ENCODE measurements at places on chromosomes 16 and 17.

DNA sequence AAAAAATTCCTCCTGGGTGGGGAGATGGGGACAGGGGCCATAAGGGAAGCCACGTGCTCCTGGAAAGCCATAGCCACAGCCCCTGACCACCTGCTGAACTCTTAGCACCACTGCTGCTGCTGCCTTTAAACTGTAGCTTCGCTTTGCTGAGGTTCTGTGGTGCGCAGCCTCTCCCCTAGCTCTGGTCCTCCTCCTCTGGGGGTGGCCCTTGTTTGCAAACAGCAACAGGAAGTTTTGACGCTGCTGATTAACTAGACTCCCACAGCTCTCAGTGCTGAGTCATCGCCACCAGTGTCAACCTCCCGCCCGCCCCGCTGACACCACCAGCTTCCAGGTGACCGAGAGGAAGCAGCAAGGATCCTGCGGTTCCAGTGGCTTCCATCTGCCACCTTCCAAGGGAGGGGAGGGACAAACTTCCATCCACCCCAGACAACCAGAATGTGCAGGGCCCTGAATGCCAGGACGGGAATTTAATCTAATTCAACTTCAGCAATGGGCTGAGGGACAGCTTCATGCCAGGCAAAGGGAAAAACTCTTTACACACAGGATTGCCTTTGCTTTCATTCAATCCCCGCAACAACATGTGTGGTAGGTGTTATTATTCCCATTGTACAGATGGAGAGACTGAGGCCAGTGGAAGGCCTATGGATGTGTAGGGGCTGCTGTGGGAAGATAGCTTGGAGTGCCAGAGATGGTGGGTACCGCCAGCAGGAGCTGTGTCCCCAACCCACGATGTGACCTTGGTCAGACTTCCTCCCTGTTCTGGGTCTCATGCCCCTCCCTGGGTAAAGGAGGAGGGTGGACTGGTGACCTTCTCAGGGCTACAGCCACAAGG is 8.1 kb upstream of the KIFC3 start:
- no peak for DNase-seq

DNA sequence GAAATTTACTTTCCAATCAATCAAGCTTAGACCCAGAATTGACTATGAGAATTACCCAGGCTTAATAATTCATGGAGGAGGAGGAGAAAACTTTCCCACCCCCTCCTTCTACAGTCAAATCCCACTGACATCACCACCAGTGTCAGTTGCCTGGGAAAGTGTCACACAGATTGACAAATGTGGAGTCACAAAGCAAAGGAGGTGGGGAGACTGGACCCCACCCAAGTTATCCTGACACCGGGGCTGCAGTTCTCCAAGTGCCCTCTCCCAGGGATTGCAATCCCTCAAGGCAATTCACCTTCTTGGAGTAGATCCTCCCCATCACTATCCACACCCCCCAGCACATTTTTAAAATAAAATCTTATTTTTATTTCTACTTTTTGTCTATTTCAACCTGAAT is 100.2 kb upstream of the CDH11 start:
- no peak for DNase-seq

- DNase-seq = no peak
Measured at GRCh38 chr16:57341441-57342303, 16.9 kb upstream of the CCL22 start.

GRCh38 chr17:7586673-7587419 is 3.0 kb downstream of the SOX15 start:
- no peak for DNase-seq

DNA sequence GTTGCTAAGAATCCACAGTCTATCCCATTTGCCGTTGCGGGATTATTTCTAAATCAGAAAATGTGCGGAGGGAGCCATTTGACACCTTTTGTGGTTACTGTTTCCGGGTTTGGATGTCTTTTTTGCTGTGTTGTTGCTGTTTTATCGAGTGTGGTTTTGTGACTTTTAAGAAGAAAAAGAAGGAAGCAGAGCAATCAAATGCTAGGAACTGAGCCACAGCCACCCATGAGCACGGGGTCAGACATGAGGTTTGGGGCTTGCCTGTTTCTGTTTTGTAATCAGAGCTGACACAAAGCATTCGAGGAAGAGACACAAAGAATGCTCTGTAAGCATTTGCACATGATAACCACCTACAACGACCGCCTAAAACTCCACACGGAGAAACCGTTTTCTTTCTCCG is 53.1 kb upstream of the CHMP6 start:
- DNase-seq = no peak

DNA sequence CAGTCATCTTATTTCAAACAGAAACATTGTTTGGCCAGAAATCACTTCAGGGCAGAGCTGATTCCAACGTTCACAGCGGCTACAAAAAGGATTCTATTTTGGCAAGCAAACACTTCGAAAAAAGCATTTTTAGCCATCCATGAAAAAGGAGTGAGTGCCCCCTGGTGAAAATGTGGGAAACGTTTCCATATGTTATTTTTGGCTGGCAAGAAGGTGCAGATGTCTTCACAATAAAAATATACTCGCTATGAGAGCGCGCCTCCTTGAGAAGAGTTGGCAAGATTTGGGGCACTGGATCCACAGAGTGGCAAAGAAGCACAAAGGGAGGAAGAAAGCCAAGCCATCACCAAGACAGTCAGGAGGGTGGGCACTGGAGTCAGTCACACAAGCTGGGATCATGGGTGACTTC is 191.1 kb downstream of the CHD9NB start:
- peak; percentile 1 for DNase-seq

DNA sequence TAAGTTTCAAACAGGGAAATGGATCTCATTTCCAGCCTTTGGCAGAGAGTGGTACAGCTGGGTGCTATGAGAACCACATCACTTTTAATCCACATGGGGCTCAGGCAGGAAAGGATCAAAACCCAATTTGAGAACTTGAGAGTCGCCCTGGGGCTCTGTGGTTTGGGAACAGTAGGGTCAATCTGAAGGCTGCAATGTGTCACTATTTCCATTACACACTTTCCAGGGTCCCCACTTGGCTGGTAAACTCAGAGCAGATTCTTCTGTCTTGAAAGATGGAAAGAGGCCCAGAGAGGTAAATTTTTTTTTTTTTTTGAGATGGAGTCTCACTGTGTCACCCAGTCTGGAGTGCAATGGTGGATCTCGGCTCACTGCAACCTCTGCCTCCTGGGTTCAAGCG is 6.7 kb upstream of the HIGD1B start:
- no peak for DNase-seq

- no peak for DNase-seq
Measured at GRCh38 chr16:11534262-11534661, 52.5 kb downstream of the LITAF start.

DNA sequence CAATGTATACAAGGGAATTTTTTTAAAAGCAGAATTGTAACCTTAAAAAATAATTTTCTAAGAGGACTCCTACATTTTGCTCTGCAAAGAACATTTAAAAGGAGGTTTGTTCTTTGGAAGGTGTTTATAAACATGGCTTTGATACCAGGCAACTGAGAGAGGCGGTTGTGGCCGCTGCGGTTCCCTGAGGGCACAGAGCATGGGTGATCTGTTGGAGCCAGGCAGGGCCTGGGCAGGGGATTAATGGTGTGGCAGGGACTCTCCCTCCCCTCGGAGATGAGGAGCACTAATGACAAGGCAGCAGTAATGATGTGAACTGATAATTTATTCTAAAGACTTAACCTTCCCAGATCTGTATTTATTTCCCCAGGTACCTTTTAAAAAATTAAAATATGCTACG is 65.4 kb downstream of the WWP2 start:
- DNase-seq = no peak

- no peak for DNase-seq
Measured at GRCh38 chr17:12282056-12282455, 261.4 kb downstream of the MAP2K4 start.

DNA sequence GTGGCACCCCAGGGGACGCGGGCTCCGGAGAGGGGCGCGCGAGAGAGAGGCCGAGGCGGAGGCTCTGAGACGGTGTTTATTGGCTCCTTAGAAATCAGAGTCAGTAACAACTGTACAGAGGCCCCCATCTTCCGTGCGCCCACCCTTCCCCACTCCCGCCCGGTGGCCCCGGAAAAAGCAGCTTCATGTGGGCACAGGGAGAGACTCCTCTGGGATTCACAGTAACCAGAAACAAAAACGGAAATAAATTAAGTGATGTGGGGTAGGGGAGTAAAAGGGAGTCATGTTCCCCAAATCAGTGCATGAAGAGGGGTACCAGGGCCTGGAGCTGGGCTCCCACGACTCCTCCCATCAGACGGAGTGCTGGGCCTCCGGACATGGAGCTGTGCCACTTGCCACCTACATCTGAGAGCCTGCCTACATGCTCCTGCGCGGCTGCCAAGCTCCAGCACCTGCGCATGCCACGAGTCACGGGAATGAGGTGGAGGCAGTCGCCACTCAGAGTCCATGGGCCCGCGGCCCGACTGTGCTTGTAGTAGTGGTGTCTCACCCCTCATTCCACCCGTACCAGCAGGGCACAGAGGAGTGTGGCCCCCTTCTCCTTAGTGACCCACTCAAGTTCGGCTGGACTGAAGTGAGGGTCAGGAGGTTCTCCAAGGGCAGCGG is 543 bp upstream of the GPS2 start:
- DNase-seq = no peak

- DNase-seq = no peak
Measured at GRCh38 chr16:72666267-72666666, 381.7 kb downstream of the ZFHX3 start.

- DNase-seq = no peak
Measured at GRCh38 chr17:70071127-70071526, 3.9 kb upstream of the KCNJ16 start.

DNA sequence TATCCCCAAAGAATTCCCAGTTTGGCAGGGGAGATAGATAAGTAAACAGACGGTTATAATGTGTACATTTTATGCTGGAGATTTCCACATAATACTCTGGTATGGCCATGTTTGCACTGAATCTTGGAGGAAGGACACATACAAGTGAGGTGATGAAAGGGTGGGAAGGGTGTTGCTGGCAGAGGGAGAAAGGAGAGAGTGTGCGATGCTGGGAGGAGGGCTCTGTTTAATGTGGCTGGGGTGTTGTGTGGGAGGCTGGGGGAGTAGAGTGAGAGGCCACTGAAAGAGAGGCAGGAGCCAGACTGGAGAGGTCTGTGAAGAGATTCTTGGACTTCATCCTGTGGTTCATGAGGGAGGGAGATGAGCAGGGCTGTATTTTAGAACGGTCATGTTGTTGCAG is 87.6 kb downstream of the SPACA3 start:
- no peak for DNase-seq

DNA sequence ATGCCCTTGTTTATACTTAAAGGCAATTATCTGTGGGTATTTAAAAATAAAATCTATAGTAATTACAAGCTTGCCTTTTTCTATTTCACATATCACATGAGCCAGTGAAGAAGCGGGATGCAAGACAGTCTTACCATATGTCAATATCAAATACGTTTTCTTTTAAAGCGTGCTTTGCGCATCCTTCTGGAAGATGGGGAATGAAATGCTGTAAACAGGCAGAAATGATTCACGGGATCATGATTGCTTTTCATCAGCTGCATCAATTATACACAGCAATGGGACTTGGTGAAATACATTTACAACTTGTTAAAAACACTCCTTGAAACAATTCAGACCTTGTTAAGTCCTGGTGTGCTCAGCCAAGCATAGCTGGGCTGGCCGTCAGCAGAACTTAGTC is 72.5 kb downstream of the WSCD1 start:
- DNase-seq = no peak

GRCh38 chr17:80716986-80717719 is 172.5 kb downstream of the RPTOR start:
- DNase-seq = no peak

- no peak for DNase-seq
Measured at GRCh38 chr17:29713626-29714025, 90.9 kb upstream of the CORO6 start.

DNA sequence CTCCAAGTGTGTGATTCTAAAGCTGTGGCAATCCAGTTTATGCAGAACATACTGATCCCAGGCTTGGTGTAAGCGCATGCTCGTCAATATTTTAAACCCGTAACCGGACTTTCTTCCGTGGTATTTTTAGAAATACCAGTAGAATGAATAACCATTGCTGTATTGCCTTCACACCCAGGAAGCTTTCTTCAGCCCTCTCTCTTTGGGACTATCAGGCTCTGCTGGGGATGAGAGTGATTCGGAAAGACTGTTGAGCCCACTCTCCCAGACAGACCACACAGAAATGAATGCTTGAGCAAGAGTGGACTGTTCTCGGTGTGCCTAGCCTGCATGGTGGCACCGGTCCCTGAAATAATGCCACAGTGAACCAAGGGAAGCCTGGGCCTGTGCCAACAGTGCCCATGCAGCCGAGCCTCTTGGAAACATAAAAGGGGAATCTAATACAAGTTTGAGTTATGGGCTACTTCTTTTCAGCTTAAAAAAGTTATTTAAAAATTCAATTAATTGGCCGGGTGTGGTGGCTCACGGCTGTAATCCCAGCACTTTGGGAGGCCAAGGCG is 89.9 kb upstream of the ELAC2 start:
- no peak for DNase-seq

DNA sequence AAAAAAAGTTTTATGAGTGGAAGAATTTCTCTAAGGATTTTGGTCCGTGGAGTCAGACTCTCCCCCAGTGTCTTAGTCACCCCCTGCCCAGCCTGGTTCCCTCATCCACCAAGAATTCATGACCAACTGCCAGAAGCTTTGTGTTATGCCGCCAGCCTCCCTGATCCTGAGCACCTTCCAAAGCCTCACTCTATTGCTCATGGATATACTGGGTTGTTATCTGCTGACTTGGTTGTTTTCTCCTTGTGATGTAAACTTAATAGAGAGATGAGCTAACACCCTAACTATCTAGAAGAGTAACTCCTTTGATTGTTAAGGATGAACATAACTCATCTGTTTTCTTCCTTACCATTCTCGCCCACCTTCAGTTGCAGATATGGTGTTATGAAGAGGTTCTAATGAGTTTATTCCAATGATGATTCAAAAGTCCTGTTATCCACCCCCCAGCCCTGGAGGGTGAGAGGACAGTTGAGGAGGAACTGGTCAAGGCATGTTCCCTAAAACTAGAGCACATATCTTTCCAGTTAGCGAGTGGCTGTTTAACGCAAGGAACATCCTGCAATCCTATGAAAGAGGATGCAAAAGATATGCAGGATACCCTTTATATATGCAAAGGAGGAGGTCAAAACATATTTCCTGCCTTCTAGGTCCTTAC is 1.5 kb upstream of the PSMD3 start:
- no peak for DNase-seq

DNA sequence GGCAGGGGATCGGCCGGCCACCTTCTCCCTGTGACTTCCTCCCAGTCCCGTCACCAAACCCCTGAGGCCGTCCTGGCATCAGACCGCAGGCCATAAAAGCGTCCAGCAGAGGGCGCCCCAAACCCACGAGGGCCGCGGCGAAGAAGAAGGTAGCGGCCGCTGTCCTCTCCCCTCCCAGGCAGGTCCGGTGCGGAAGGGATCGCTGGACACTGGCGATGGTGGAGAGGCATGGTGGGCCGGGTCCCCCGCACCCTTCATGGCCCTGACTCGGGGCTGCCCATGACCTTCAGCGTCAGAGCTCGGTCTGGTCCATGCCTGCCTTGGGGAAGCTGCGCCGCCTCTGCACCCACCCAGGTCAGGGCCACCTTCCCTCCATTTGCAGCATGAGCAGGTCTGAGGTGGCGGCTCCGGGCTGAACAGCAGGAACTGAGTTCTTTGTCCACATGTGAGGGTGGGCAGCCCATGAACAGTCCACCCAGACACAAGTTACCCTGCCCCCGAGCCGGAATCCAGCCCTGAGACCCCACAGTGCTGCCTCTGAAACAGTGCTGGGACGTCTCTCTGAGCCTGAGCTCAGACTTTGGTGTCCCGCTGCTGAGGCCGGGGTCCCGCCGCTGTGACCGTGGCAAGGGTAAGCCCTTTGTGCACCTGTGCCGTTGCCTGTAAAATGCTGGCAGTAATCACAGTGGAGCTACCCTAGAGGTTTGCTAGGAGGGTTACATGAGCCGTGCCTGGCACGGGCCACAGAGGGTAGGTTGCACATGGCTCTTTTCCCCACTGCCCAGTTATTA is 40.8 kb upstream of the CMIP start:
- peak; percentile 5 for DNase-seq
